ENCODE measurements at places on chromosomes 1 and 21.
A peak's percentile ranks its signal among the peaks of the same experiment; 100 is the strongest.

DNA sequence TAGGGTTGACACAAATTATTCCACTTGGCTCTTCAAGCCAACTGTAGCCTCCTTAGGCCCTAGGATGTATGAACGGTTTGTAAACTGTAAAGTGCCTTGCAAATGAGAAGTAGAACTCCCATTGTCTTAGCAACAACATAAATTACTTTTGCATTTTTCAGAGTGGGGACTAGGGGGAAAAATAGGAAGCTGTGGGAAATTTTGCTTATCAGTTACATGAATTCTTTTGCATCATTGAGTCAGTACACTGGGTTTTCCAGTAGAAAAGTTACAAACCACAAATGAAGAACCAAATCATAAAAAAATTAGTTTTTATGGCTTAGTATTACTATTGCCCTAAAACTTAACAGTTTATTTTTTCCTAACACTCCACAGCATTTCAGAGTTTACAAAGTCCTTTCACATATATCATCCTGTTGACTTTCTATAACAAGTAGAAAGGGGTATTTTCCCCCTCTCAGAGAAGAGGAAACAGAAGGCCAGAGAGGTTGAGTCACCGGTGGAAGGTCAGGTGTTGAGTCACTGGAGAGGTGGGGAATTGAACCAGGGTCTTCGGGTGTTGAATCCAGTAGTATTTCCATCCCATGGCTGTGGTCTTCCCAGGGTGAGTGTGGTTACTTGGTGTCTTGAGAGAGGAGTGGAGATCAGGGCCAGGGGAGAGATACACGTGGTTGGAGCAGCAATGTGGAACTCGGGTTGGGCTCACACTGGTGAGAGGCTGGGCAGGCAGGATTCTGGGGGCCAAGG lies 71.9 kb upstream of the USP24 start:
- DNase-seq: no peak

DNA sequence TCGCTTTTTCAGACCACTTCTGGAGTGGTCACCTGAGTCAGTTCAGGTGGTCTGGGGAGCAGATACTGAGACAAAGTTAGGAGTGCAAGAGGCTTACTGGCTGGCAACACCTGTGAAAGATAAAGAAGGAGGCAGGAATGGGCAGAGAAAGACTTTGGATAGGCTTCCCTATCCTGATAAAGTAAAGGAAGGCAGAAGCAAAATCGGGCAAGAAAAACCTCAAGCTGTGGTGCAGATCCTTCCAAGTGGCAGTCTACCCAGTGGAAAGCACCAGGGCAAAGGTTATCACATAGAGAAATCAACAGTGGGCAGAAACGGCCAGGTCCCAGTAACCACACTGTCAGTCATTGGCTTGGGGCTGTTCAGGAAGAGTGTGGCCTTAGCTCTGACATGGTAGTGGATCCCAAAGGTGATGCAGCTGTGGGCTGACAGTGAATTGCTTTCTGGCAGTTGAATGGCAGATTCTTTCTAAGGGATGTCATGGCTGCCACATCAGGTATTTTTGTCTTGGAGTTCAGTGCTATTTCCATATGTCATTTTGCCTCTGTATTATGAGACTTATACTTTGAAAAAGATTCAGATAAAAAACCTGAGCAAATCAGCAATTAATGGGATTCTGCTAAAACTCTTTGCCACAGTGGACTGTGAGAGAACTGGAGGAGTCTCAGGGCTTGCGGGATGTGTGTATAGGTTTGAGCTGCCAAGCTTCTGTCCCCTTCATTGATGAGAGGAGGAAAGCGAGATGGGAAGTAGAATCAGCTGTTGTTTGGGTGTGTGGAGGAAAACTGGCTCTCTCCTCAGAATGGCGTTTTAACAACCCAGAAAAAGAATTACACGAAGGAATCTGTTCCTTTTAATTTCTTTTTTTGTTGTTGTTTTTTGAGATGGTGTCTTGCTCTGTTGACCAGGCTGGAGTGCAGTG lies 8.1 kb upstream of the CGN start:
- DNase-seq: no peak

- DNase-seq: no peak
Measured at GRCh38 chr1:94768036-94768435, 52.1 kb upstream of the SLC44A3 start.

DNA sequence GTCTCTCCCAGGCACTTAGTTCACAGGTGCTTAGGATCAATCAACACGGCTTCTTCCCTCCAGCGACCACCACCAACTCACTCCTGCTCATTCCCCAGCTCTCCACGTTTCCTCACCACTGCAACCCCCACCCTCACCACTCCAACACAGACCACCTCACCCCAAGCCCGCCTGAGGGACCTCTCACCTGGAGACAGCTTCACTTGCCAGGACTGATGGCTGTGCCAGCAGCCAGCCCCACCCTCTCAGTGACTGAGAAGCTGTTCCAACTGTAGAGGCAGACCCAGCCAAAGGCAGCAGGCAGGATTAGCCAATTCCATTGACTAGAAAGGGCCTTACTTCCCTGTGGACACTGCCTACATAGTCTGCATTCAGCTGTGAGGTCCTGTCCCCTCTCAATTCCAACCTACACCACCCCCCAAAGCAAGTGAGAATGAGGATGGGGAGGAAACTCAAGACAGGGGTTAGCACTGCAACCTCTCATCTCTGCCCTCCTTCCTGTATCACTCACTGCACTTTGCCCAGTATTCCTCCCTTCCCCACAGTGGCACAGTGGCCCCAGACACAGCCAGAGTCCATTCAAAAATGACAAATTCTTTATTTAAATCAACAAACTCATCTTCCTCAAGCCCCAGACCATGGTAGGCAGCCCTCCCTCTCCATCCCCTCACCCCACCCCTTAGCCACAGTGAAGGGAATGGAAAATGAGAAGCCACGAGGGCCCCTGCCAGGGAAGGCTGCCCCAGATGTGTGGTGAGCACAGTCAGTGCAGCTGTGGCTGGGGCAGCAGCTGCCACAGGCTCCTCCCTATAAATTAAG lies 7.6 kb downstream of the TAGLN2 start:
- no peak for DNase-seq

GRCh38 chr1:16956775-16957174 lies 23.6 kb downstream of the MFAP2 start:
- DNase-seq: no peak

DNA sequence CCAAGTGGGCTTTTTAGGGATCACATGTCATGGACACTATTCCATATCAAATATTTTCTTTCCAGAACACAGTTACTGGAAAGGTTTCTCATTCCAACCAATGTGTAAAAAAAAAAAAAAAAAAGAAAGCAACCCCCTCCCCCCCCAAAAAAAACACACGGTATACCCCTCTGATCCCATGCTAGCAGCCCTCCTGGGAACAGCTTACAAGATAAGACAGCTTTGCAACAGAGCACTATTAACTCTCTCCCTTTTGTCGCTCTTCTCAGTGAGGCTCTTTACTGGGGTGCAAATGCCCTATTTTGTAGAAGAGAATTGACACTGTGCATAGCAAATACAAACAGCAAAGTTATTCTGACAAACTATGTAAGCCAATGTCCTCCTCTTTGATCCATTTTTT lies 161.2 kb downstream of the NTMT2 start:
- no peak for DNase-seq

- DNase-seq: no peak
Measured at GRCh38 chr1:23371987-23372880, 2.6 kb upstream of the ZNF436 start.

- DNase-seq: peak; percentile 69
Measured at GRCh38 chr1:65691152-65691900, 101.4 kb upstream of the PDE4B start.

GRCh38 chr1:203360547-203361185 lies 9.7 kb upstream of the FMOD start:
- DNase-seq: no peak

- DNase-seq: no peak
Measured at GRCh38 chr1:210321552-210321951, 7.2 kb upstream of the HHAT start.

GRCh38 chr21:31604591-31605190 lies 54.8 kb upstream of the SOD1 start:
- DNase-seq: peak; percentile 72

GRCh38 chr1:15345705-15346345 lies 63.9 kb upstream of the EFHD2 start:
- no peak for DNase-seq

- no peak for DNase-seq
Measured at GRCh38 chr1:43491061-43491460, 37.3 kb upstream of the HYI start.

GRCh38 chr1:117919376-117919775 lies 10.0 kb downstream of the GDAP2 start:
- DNase-seq: no peak

GRCh38 chr1:38464071-38464661 lies 395.4 kb downstream of the RRAGC start:
- DNase-seq: no peak

- DNase-seq: no peak
Measured at GRCh38 chr1:240501115-240501514, 110.8 kb downstream of the GREM2 start.

DNA sequence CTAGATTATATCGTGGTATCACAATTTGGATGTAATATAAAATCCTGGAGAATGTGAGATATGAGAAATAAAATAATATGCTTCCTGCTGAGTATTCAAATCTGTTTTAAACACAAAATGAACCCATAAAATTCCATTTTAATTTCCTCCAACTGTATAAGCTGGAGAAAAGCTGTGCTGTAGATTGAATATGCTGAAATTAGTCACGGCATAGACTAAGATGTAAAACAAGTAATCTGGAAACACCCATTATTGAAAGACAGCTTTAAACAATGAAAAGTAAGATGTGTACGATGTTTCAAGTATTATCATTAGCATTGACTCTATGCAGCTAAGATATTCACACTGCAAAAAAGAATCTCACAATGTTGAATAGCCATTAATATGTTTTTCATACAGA lies 403.4 kb upstream of the BRINP3 start:
- no peak for DNase-seq

DNA sequence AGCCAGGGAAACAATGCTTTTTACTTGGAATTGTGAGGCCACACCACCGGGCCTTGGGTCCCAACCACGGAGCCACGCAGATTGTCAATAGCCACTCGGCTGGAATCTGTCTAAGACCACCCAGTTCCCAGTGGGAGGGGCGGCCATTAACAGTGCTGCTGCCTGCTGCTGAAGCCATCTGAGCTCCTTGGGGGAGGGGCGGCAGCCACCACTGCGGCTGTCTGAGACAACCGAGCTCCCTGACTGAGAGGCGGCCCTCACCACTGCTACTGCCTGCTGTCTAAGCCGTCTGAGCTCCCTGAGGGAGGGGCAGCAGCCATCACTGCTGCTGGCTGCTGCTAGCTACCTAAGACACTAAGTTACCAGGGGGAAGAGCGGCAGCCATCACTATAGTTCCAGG lies 64.3 kb downstream of the DMRTA2 start:
- no peak for DNase-seq

GRCh38 chr1:54299037-54299436 lies 99.1 kb downstream of the MRPL37 start:
- DNase-seq: no peak

- no peak for DNase-seq
Measured at GRCh38 chr1:20229171-20229570, 42.9 kb upstream of the PLA2G2C start.

- DNase-seq: no peak
Measured at GRCh38 chr1:153790313-153790965, 15.2 kb downstream of the SLC27A3 start.

DNA sequence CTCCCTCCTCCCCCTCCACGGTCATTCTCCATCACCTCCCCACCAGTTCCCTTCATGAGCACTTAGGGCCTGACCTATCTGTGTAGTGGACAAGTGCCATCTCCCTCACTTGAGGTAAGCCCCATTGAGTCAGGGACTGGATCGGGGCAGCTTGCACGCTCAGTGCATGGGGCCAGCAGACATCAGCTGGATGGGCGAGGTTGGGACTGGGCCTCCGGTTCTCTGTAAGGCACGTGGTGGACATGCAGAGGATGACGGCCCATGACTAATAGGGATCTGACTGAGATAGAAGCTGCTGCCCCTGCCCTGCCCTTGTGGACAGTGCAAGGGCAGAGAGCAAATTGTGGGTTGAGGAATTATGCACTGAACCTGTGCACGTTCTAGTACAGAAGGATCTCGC lies 120.4 kb upstream of the C1orf174 start:
- no peak for DNase-seq

DNA sequence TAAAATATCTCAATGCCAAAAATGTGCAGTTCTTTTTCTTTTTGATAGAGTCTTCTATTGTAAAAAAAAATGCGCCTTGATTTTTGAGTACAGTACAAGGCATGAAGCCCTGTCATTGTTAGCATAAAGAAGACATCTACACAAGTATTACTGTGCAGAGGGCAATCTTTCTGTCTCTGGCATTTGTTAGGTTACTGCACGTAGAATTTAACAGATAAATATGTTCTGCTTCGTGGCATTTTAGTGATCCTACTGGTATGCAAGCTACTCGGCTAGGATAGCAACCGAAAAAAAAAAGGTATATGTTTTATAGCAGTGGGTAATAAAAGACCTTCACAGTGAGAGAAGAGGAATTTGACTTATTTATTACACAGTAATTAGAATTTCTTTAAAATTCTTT lies 492.9 kb upstream of the ADGRL2 start:
- DNase-seq: no peak

GRCh38 chr21:30590297-30590696 lies at the start of gene KRTAP22-2:
TSS of gene KRTAP22-2 (minus strand) at chr21:30590397.
- no peak for DNase-seq

GRCh38 chr21:18987520-18988026 lies 584.0 kb upstream of the TMPRSS15 start:
- DNase-seq: no peak

GRCh38 chr1:215321802-215322201 lies 239.3 kb downstream of the KCNK2 start:
- DNase-seq: no peak

DNA sequence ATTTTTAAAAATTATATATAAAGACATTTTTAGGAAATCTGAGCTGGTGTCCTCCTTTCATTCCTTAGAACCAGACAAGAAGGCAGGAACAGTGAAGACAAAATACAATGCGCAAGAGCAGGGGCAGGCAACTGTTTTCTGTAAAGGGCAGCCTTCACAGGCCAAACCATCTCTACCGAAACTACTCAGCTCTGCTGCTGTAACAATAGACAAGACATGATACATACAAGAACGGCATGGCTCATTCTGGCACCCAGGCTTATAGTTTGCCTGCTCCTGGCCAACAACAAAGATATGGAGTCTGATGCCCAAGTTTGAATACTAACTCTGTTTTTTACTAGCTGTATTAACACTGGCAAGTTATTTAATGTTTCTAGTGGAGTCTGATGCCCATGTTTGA lies 232.0 kb downstream of the SMYD3 start:
- DNase-seq: no peak

GRCh38 chr1:200535605-200536004 lies 84.9 kb downstream of the KIF14 start:
- no peak for DNase-seq

GRCh38 chr1:117237726-117238381 lies 27.1 kb upstream of the VTCN1 start:
- peak; percentile 54 for DNase-seq

GRCh38 chr1:201334325-201335173 lies 42.9 kb downstream of the TNNT2 start:
- DNase-seq: no peak

- DNase-seq: no peak
Measured at GRCh38 chr1:236395230-236395946, 1.3 kb downstream of the EDARADD start.

All from NCI-H446 (cell line).